ENCODE measurements at places on chromosomes 13 and 19. TPM values are rescaled to one million over a fixed set of nuclear protein-coding genes. Genes with fewer than 3 reads are reported as not detected.

Gene MEIOSIN
- not detected for total RNA-seq

Gene GPR18
- total RNA-seq: 0.95 TPM

Gene CEACAM21
- total RNA-seq: not detected

Gene LYPD5
- total RNA-seq: 1.4 TPM

Gene ADAMTS10
- total RNA-seq: 6.6 TPM

Gene CEBPA
- total RNA-seq: 5.4 TPM

Gene FAAP24
- total RNA-seq: 0.46 TPM

Gene PALM3
- not detected for total RNA-seq

Gene PSG4
- total RNA-seq: not detected
